ENCODE measurements at places on chromosomes 11 and 22.
A peak's percentile ranks its signal among the peaks of the same experiment; 100 is the strongest.

- no peak for DNase-seq
Measured at GRCh38 chr11:119795231-119795630, 66.2 kb upstream of the NECTIN1 start.

DNA sequence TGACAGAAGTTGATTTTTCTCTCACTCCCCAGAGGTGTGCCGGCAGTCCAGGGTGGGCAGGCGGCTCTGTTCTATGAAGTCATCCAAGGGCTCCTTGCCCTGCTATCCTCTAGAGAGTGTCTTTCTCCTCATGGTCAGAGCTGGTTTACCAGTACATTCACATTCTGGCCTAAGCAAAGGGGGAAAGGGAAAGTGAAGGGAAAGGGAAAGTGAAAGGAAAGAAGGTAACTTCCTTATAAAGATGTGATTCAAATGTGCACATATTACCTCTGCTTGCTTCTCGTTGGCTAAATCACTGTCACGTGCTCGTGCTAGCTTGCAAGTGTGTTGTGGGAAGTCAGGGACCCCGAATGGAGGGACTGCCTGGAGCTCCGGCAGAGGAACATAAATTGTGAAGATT lies 2.9 kb upstream of the HTATIP2 start:
- no peak for DNase-seq

DNA sequence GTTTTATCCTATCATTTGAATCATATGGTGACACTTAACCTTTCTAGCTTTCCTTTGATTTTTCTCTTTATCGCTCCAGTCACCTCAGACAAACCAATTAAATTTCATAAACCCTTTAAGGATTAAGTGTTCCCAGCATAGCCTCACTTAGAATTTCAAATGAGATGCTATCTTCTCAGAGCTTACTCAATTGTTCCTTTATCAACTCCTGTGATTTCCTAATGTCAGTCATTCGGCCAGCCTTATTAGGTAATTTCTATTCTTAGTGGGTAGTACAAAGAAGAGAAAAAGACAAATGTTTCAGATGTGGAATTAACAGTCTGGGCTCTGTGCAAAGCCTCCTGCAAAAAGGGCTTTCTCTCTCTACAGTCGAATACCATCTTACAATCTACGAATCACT lies 77.1 kb upstream of the CCDC90B start:
- DNase-seq, result no peak

GRCh38 chr11:66044757-66045156 lies 4.2 kb downstream of the GAL3ST3 start:
- DNase-seq, result no peak

GRCh38 chr11:2428322-2428795 lies 16.0 kb downstream of the TRPM5 start:
- DNase-seq, result no peak

DNA sequence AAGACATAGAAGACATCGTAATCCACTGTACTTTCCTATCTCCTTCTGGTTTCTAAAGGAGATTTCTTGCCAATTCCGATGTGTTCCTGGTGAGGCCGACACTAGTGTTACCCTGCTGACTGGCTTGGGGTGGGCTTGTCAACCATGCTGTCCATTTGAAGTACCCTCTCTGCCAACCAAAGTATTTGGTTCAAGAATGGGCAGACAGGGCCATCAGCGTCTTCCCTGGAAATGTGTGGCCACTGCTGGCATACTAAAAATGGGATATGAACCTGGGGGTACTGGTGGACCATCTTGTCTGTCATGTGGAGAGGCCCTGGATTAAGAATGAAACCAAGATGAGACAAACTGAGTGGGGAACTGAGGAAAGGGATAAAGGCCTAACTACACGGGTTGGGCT lies 1.8 kb upstream of the VSTM5 start:
- DNase-seq, result no peak

DNA sequence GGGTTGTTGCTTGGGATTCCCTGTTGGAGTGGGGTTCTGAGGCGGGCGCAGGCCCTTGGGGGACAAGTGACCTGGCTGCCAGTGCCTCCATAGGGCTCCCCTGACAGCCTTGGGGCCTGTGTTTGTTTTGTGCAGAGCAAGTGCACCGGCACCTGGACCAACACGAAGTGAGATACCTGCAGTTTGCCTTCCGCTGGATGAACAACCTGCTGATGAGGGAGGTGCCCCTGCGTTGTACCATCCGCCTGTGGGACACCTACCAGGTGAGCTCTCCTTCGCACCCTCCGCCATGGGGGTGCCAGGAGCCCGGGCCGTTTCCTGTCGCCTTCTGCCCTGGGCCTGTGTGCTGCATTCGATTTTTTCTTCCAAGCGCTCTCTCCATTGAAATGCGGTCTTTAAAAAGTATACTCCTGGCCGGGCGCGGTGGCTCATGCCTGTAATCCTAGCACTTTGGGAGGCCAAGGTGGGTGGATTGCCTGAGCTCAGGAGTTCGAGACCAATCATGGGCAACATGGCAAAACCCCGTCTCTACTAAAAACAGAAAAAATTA lies 274.6 kb downstream of the TBC1D22A start:
- no peak for DNase-seq

GRCh38 chr11:31687861-31688260 lies 123.3 kb downstream of the PAX6 start:
- no peak for DNase-seq

- no peak for DNase-seq
Measured at GRCh38 chr11:19952911-19953310, 207.4 kb downstream of the DBX1 start.

GRCh38 chr11:96257972-96258934 lies 84.7 kb downstream of the MAML2 start:
- DNase-seq, result no peak

GRCh38 chr11:24234822-24235508 lies 261.9 kb upstream of the LUZP2 start:
- DNase-seq, result no peak

GRCh38 chr11:72812967-72813739 lies 1.1 kb upstream of the ATG16L2 start:
- peak; percentile 51 for DNase-seq

DNA sequence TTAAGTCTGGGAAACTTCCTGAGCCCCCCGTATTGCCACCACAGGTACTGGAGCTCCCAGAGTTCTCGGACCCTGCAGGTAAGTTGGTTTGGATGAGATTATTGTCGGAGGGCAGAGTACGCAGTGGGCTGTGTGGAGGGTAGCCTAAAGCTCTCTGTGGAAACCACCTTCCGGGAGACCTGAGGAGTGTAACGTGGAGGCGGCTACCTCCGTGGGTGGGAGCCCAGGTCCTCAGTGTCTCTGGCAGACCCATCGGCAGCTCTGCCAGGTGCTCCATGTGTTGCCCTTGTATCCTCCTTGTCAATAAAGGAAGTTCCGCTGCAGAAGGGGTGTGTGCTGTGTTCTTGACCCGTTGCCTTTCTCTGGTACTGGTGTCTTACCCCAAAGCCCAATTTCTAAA lies 61.4 kb downstream of the SYT13 start:
- DNase-seq, result no peak

DNA sequence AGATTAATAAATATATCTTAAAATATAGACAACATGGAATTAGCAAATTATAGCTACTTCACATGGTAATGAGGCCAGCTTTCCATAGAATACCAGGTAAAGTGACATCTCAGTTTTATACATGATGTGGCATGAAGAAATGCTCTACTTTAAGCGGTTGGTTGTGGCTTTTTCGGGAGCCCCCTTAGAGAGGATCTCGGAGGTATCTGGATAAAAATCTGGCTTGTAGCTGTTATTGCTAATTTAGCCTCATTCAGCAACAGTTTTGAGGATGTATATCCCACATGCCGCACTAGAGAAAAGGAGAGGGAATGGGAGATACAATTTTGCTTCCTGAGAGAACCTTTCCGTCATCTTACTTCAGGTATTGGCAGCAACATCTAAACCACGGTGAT lies 24.0 kb upstream of the TOP3B start:
- no peak for DNase-seq

- no peak for DNase-seq
Measured at GRCh38 chr11:113549061-113549460, 73.9 kb upstream of the DRD2 start.

GRCh38 chr11:128451652-128452470 lies 135.5 kb downstream of the ETS1 start:
- DNase-seq, result no peak

DNA sequence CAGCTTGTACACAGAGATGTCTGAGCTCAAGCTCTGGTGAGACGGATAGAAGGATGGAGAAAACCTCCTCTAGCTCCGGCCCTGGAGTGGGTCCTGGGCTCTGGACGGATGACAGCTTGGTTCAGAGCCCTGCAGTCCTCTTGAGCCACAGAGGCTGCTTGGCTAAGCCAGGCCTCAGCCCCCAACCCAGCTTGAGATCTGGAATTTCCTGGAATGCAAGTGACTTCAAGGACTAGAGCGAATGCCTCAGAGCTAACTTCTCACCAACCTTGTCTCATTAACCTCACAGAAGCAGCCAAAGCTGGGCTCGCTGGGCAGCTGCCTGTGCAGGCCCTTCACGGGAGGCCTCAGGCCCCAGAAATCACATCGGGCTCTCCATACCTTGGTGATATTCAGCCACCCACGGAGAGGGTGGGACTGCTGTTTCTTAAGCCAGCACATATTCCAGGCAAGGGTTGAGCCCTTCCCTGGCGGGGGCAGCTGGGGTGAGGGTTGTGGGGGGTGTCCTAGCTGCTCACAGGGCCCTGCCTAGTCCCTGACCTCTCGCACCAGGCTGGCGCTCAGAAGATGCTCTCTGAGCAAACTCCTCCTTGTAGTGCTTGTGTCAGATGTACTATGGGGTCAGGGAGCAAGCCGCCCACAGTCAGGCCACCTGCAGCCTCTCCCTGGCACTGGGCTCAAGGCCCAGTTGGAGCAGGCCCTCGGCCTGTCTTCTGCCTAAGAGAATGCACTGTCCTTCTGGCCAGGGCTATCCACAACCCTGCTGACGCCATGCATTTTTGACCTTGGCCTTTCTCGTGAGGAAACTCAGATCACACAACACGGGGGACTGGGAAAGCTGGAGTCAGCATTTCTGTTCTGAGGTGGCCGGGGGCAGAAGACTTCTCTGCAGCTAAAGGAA lies 73.6 kb upstream of the TTLL12 start:
- no peak for DNase-seq

- DNase-seq, result no peak
Measured at GRCh38 chr11:121557348-121557747, 104.6 kb upstream of the SORL1-AS1 start.

- DNase-seq, result no peak
Measured at GRCh38 chr22:27630754-27631153, 170.8 kb downstream of the MN1 start.

- DNase-seq, result no peak
Measured at GRCh38 chr22:38201371-38201710, 453 bp upstream of the MAFF start.

GRCh38 chr11:125947419-125948277 lies 1.8 kb downstream of the VSIG10L2 start:
- DNase-seq, result no peak

DNA sequence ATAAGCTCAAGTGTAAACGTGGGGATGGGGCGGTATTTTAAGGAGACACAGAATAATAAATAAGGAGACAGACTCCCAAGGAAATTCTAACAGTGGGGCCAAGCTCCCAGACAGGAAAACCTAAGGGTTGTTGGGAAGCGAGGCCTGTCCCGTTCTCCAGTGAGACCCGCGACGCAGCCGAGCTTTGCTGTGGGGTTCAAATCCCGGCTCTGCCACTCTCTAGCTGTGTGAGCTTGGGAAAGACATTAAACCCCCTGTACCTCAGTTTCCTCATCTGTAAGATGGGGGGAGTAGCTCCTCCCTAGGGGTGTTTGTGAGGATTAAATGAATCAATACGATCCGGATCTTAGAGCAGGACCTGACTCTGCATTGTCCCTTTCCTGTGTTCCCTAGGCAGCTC lies 106.8 kb downstream of the TRIM29 start:
- no peak for DNase-seq

DNA sequence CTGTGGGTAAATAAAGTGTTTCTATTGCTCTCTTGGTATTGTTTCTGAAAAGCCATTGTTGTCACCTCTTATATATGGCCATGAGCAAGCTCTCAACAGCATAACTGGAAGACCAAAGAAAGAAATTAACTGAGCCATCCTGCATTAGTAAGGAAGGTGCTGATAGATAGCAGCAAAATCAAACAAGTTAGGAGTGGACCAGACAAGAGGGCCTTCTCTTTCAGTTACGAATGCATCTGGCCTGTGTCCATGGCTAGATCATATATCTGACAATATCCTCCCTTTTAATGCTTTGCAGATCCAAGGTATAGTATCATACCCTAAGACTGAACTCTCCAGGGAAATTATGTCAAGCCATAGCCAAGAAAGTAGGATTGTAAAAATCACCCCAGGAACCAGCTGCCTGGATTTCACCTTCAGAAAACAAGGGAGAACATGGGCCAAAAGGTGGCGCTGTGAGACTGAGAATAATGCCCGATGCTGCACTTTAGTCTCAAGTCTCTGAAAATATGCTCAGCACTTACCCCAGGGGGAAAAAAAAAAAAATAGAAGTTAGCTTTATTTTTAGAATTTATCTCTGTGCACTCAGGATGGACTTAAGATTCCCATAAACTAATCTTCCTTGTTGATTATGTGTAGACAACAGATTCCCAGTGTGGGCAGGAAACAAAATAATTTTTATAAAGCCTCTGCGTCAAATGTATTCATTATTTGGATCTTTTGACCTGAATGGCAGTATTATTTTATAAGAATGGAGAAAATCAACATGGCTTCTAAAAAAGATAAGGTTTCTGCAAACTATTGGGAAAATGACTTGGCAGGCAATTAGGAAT lies 415.1 kb downstream of the ETS1 start:
- peak; percentile 16 for DNase-seq

DNA sequence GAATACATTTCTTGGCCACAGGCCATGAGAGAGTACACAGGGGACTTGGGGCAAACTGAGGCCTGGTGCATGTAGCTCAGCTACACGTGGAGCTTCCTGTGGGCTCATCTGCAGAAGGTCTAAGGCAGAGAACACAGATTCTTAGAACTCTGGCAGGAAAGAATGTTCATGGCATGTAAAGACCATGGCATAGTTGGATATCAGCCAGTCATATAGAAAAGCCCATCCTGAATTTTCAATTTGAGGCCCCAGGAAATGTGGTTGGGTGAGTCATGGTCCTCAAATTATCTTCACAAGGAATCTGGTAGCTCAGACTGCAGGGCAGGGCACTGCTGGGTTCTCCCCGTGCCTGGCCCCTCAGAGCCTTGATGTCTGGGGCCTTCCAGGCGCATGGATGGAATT lies 13.7 kb upstream of the ST3GAL4 start:
- DNase-seq, result no peak

DNA sequence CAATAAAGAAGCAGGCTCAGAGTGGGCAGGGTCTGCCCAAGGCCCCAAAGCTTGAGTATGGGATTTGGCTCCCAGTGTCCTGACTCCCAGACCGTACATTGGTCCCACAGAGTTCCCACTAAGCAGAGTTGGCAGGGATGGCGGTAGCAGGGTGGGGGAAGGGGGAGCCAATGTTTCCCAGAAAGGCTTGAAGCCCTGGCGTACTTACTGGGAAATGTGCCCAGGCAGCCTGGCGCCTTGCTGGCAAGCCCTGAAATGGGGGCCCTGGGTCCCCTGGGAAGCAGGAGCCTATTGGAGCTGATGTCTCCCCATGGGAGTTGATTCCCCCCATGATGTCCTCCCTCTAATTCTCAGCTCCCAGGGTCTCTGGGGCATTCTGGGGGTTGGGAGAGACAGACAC lies 9.3 kb downstream of the ARHGEF17 start:
- no peak for DNase-seq

GRCh38 chr11:131345406-131345805 lies 25.0 kb upstream of the NTM start:
- no peak for DNase-seq
